ENCODE measurements at places on chromosomes 7 and 10.

- H3K27me3 ChIP-seq = no peaks in the 10 kb centered on the region
- H3K36me3 ChIP-seq = no peaks in the 10 kb centered on the region
- DNase-seq = no peak
Observed at GRCh38 chr10:43123361-43124093, 14.7 kb upstream of the CSGALNACT2 start.

DNA sequence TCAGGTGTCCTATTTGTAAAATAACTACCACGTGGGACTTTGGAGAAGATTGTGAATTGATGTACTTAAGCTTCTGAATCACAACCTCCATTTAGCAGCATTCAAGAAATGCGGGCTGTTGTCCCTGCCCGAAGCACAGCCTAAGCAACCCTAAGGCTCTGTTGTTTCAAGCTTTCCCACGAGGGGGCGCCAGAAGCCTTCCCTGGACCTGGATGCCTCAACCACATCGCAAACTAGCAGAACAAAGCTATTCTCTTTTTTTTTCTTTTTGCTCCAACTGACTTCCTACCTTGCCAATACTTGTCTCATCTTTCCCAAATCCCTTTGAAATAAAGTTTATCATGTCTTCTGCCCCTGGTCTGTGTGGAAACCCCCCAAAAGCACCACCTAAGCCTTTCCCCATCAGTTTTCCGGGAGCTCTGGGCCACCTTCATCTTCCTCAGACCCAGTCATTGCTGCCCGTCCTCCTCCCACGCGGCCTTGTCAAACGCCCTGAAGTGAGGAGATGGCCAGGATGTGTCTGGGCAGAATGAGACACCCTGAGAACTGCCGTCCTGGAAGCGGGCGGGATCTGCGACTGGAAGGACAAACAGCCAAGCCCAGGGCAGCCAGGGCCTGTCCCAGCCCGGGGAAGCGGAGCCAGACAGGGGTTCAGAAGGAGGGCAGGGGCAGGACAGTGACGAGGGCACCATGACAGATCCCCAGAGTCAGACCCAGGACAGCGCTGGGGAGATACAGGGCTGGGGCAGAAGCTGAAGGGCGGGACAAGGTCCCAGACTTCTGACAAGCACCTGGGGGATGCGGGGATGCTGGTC, 112.7 kb downstream of the SLIT1 start:
- no peak overlapping the region for H3K27ac ChIP-seq
- H3K4me1 ChIP-seq = no peaks in the 10 kb centered on the region
- DNase-seq = peak; percentile 45
- H3K36me3 ChIP-seq = no peaks in the 10 kb centered on the region
- H3K4me3 ChIP-seq = no peak overlapping the region
- no peaks in the 10 kb centered on the region for H3K27me3 ChIP-seq

DNA sequence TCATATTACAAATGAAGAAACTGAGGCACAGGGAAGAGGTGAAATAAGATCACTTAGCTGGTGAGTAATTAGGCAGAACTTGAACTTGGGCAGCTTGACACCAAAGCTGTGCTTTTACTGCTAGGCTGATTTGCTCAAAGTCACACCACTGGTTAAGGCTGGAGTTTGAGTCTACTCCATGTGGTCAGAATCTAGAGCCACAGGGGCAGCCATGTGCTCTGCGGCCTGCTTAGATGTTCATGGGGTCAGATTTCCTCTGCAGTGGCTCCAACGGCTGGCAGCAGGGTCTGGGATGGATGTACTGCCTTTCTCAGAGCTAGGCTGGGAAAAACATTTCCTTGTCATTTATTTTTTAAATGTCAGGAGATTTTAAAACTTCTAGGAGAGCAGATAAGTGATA, 417.5 kb downstream of the KCNMA1 start:
- no peak overlapping the region for H3K4me3 ChIP-seq
- no peak for DNase-seq
- no peaks in the 10 kb centered on the region for H3K27me3 ChIP-seq
- no peaks in the 10 kb centered on the region for H3K36me3 ChIP-seq

- H3K36me3 ChIP-seq = peaks cover 6% of the 10 kb centered on the region
- H3K4me1 ChIP-seq = 0 out of 2 replicates have a peak, but pooled peaks cover 3% of the 10 kb centered on the region
- peak overlapping the region; percentile 90 for H3K4me3 ChIP-seq
- no peak for DNase-seq
- no peaks in the 10 kb centered on the region for H3K27me3 ChIP-seq
Observed at GRCh38 chr7:151342102-151342646, 562 bp downstream of the NUB1 start.

- no peak overlapping the region for H3K4me3 ChIP-seq
- no peaks in the 10 kb centered on the region for H3K27me3 ChIP-seq
- no peaks in the 10 kb centered on the region for H3K4me1 ChIP-seq
- no peaks in the 10 kb centered on the region for H3K36me3 ChIP-seq
- H3K27ac ChIP-seq = no peak overlapping the region
Observed at GRCh38 chr7:31785101-31785500, 98.1 kb downstream of the PPP1R17 start.

GRCh38 chr7:33671531-33672262, 233.6 kb upstream of the BMPER start:
- H3K27me3 ChIP-seq = no peaks in the 10 kb centered on the region
- H3K4me1 ChIP-seq = peaks cover 20% of the 10 kb centered on the region
- no peak overlapping the region for H3K27ac ChIP-seq
- peak; percentile 26 for DNase-seq

DNA sequence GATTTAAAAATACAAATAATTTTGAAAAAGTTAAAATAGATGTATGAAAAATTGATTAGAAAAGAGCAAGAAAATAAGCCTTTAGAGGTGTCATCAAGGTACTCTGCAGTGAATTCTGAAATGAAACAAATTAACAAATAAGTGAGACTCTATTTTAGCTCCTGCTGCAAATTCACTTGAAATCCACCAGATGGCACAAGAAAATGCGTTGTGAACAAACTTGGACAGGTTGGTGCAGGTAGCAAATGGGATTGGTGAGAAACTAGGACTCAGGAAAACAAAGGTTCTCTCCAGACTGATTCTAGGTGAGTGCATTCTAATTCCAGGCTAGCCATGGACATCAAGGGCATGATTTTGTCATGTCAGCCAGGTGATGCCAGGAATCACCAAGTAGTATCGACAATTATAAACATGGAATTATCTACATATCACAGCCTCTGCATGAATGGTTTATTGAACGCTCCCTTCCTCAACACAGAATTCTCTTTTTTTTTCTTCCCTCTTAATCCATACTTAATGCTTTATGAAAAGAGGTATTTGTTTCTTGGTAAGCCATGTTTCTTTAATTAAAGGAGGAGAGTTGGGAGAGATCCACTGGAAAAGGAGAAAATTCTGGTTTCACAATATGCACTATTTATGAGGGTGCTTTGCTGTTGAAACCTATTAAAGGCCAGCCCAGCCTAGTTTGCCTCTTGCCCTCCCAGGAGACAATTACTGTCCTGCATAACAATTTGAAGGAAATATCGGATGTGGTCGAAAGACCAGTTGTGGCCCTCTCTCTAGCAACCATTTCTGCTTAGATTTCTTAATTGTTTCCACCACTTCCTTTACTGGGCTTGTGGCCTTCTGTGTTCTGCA, 118.1 kb downstream of the ZNF365 start:
- H3K36me3 ChIP-seq = no peaks in the 10 kb centered on the region
- DNase-seq = no peak
- no peaks in the 10 kb centered on the region for H3K4me1 ChIP-seq
- H3K27me3 ChIP-seq = no peaks in the 10 kb centered on the region
- H3K4me3 ChIP-seq = no peak overlapping the region

DNA sequence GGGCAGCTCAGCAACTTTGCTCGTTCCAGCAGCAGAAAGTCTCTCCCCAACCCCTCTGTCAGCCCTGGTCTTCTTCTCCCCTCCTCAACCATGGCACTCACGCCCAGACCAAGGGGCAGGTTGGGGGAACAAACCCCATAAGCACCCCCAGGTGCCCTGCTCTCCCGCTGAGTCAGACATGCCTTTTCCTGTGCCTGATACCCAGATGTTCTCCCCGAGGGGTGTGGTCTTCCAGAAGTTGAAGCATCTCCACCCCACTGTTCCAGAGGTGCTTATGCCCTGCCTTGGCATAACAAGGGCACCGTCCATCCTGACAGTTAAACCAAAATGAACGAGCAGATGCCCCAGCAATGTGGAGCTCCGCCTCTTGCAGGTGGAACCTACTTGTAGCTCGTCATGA, 67.1 kb downstream of the C10orf143 start:
- no peaks in the 10 kb centered on the region for H3K36me3 ChIP-seq
- H3K4me3 ChIP-seq = no peak overlapping the region
- H3K27me3 ChIP-seq = no peaks in the 10 kb centered on the region
- no peak for DNase-seq
- H3K4me1 ChIP-seq = no peaks in the 10 kb centered on the region

- no peak overlapping the region for H3K27ac ChIP-seq
- no peak overlapping the region for H3K4me3 ChIP-seq
- H3K27me3 ChIP-seq = no peaks in the 10 kb centered on the region
- H3K4me1 ChIP-seq = no peaks in the 10 kb centered on the region
Observed at GRCh38 chr10:107942826-107943225, 778.3 kb upstream of the SORCS1 start.

GRCh38 chr10:4980793-4981192, 17.6 kb downstream of the AKR1C1 start:
- no peak for DNase-seq
- no peaks in the 10 kb centered on the region for H3K36me3 ChIP-seq

- H3K36me3 ChIP-seq = peaks cover 6% of the 10 kb centered on the region
- no peak overlapping the region for H3K27ac ChIP-seq
- H3K4me3 ChIP-seq = no peak overlapping the region
- H3K27me3 ChIP-seq = no peaks in the 10 kb centered on the region
- H3K4me1 ChIP-seq = no peaks in the 10 kb centered on the region
Observed at GRCh38 chr10:91930939-91931338, 7.4 kb downstream of the BTAF1 start.

- no peaks in the 10 kb centered on the region for H3K27me3 ChIP-seq
- no peak overlapping the region for H3K4me3 ChIP-seq
- H3K4me1 ChIP-seq = peaks cover 37% of the 10 kb centered on the region
- peak; percentile 34 for DNase-seq
Observed at GRCh38 chr10:122140461-122140902, 130.6 kb upstream of the BTBD16 start.

- peaks cover 12% of the 10 kb centered on the region for H3K4me1 ChIP-seq
- no peak overlapping the region for H3K27ac ChIP-seq
- no peaks in the 10 kb centered on the region for H3K36me3 ChIP-seq
- peak; percentile 41 for DNase-seq
- H3K27me3 ChIP-seq = no peaks in the 10 kb centered on the region
- no peak overlapping the region for H3K4me3 ChIP-seq
Observed at GRCh38 chr7:16268821-16269768, 152.2 kb downstream of the CRPPA start.

- 0 out of 2 replicates have a peak, but pooled peaks cover 2% of the 10 kb centered on the region for H3K4me1 ChIP-seq
- DNase-seq = no peak
- H3K27me3 ChIP-seq = no peaks in the 10 kb centered on the region
- no peak overlapping the region for H3K27ac ChIP-seq
Observed at GRCh38 chr7:104967595-104967994, 46.4 kb upstream of the KMT2E start.

DNA sequence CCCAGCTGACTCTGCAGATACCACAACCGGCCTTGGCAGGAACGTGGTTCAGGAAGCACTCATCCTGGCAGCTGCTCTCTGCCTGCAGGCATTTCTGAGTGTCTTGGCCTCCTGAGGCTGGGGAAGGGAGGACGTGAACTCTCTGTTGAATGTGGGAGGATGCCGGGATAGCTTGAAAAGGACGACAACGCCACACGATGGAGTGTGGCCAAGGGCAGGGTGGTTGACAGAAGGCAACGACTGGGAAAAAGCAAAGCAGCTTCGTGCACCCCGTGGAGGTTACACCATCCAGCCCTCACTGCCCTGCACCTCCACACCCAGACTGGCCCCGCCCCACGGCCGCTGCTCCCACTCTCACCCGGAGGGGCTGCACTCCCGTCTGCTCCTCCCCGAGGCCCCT, 466.1 kb upstream of the FOXK1 start:
- H3K27ac ChIP-seq = no peak overlapping the region
- no peaks in the 10 kb centered on the region for H3K36me3 ChIP-seq
- no peak overlapping the region for H3K4me3 ChIP-seq
- no peaks in the 10 kb centered on the region for H3K27me3 ChIP-seq
- H3K4me1 ChIP-seq = peaks cover 4% of the 10 kb centered on the region

- no peak for DNase-seq
- no peaks in the 10 kb centered on the region for H3K36me3 ChIP-seq
- H3K27ac ChIP-seq = no peak overlapping the region
- H3K4me3 ChIP-seq = no peak overlapping the region
- H3K27me3 ChIP-seq = peaks cover 18% of the 10 kb centered on the region
- no peaks in the 10 kb centered on the region for H3K4me1 ChIP-seq
Observed at GRCh38 chr7:158019726-158020705, 567.6 kb downstream of the PTPRN2 start.

GRCh38 chr10:109250152-109250551, 673.2 kb downstream of the XPNPEP1 start:
- no peaks in the 10 kb centered on the region for H3K36me3 ChIP-seq
- H3K27me3 ChIP-seq = no peaks in the 10 kb centered on the region
- no peak overlapping the region for H3K27ac ChIP-seq

- H3K36me3 ChIP-seq = no peaks in the 10 kb centered on the region
- no peak for DNase-seq
- no peaks in the 10 kb centered on the region for H3K27me3 ChIP-seq
- no peak overlapping the region for H3K27ac ChIP-seq
- H3K4me1 ChIP-seq = no peaks in the 10 kb centered on the region
Observed at GRCh38 chr7:139441961-139442360, 41.5 kb downstream of the KLRG2 start.

- DNase-seq = peak; percentile 30
- H3K27me3 ChIP-seq = no peaks in the 10 kb centered on the region
- H3K4me1 ChIP-seq = peaks cover 4% of the 10 kb centered on the region
- no peaks in the 10 kb centered on the region for H3K36me3 ChIP-seq
Observed at GRCh38 chr7:6271060-6271658, 1.3 kb downstream of the CYTH3 start.

- peak; percentile 47 for DNase-seq
- H3K36me3 ChIP-seq = no peaks in the 10 kb centered on the region
- H3K27me3 ChIP-seq = no peaks in the 10 kb centered on the region
Observed at GRCh38 chr7:135919071-135919841, 57.9 kb downstream of the MTPN start.

All from SJCRH30 (cell line).